ENCODE measurements at places on chromosomes 3 and 15. TPM values are rescaled to one million over a fixed set of nuclear protein-coding genes. Genes with fewer than 3 reads are reported as not detected.
A peak's percentile ranks its signal among the peaks of the same experiment; 100 is the strongest.

- no peak overlapping the region for H3K27ac ChIP-seq
- no peak overlapping the region for H3K4me3 ChIP-seq
- H3K27me3 ChIP-seq = peaks cover 47% of the 10 kb centered on the region
- no peak for DNase-seq
Measured at GRCh38 chr15:62360332-62361097, 195.4 kb upstream of the C2CD4B start.

DNA sequence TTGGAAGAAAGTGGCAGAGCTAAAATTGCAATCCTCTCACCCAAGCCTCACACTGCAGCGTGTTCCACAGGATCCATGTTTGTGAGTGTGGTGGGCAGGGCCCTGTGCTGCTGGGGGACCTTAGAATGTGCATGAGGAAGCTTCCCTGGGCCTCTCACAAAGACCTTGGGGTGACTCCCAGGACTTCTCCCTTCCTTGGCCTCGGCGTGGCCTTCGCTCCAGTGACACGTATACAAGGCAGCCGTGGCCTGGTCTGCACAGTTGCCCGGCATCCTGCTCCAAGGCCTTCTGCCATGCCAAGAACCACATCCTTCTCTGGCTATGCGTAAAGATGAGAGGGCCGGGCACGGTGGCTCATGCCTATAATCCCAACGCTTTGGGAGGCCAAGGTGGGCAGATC lies 196.4 kb downstream of the UACA start:
- H3K27ac ChIP-seq = no peak overlapping the region
- no peak overlapping the region for H3K4me3 ChIP-seq
- H3K4me1 ChIP-seq = peaks cover 13% of the 10 kb centered on the region
- no peaks in the 10 kb centered on the region for H3K36me3 ChIP-seq
- H3K27me3 ChIP-seq = no peaks in the 10 kb centered on the region
- no peak for DNase-seq

DNA sequence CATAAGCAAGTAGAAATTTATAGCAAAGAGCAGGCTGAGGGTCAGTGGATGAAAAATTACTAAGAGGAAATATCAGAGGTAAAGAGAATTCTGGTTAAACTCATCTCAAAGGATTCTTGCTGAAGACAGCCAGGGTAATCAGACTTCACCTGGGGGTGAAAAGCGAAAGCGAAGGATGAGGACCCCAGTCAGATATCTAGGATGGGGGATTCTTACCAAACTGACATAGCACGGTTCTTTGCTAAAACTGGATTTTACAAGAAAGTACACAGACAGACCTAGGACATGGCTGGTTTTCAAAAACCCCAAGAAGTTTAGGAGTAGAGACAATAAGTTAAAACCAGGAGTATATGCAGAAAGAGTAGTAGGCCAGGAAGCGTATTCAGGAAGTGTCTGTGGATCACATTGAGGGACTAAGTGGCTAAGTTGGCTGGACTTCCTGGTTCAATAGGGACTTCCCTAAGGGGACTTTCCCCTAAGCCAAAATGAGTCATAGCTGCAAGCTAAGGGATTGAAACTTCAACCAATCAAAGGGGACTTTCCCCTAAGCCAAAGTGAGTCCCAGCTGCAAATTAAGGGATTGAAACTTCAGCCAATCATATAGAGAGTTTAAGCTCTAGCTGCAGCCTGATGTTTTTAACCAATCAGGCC lies 2.4 kb upstream of the CFAP91 start:
- DNase-seq = peak; percentile 36
- peaks cover 9% of the 10 kb centered on the region for H3K27me3 ChIP-seq
- peaks cover 34% of the 10 kb centered on the region for H3K4me1 ChIP-seq
- peak overlapping the region; percentile 95 for H3K27ac ChIP-seq
- peaks cover 13% of the 10 kb centered on the region for H3K36me3 ChIP-seq
- H3K4me3 ChIP-seq = peak overlapping the region; percentile 22

- no peak for DNase-seq
- H3K4me1 ChIP-seq = peaks cover 70% of the 10 kb centered on the region
- peaks cover 28% of the 10 kb centered on the region for H3K36me3 ChIP-seq
Measured at GRCh38 chr3:50592568-50592967, 19.0 kb downstream of the CISH start.

DNA sequence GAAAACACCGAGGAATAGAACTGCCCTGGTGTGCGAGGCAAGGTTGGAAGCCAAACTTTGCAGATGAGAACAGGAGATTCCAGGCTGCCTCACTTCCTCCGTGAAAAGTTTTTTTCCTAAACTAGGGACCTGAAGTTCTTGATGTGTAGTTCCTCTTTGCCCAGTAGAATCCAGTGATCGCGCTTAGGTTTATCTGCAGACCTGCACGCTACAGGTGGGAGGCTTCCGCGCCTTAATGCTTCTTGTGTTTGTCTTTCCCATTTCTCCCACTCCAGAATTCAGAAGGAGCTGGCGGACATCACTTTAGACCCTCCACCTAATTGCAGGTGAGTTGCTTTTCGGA lies 5.4 kb downstream of the UBE2E1 start:
- DNase-seq = no peak
- H3K4me1 ChIP-seq = peaks cover 62% of the 10 kb centered on the region
- H3K4me3 ChIP-seq = peak overlapping the region; percentile 87

DNA sequence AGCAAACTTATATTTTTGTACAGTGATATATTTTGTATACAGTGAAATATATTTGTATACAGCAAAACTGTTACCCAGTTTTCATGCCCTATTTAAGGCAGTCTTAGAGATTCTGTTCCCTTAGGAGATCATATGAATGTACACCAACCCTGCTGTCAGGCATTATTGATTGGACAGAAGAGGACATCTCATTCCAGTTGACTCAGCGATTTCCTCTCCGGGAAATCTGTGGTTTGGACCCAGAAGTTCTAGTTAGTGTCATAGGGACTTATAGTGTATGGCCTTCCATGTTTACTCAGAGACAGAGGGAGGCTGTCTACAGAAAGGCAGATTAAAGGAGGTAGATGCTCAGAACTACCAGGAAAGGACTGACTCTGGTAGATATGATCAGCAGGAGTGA lies 318.8 kb upstream of the KCNMB2 start:
- H3K4me3 ChIP-seq = no peak overlapping the region
- no peaks in the 10 kb centered on the region for H3K36me3 ChIP-seq
- DNase-seq = no peak
- no peaks in the 10 kb centered on the region for H3K27me3 ChIP-seq
- no peak overlapping the region for H3K27ac ChIP-seq

DNA sequence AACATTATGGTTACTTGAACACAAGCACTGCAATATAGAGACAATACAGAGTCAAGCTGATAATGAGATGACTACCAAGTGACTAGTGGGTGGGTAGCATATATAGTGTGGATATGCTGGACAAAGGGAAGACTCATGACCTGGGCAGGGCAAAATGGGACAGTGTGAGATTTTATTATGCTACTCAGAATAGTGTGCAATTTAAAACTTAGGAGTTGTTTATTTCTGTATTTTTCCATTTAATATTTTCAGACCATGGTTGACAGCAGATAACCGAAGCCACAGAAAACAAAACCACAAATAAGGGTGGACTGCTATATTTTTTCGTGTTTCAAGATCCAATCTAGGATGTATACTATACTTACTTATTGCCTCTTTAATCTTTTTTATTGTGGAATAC lies 19.6 kb downstream of the GALK2 start:
- no peak for DNase-seq
- peaks cover 23% of the 10 kb centered on the region for H3K4me1 ChIP-seq
- H3K27ac ChIP-seq = no peak overlapping the region
- no peaks in the 10 kb centered on the region for H3K27me3 ChIP-seq

GRCh38 chr15:52785672-52786406 lies 4.3 kb downstream of the ONECUT1 start:
- no peak overlapping the region for H3K27ac ChIP-seq
- H3K36me3 ChIP-seq = no peaks in the 10 kb centered on the region
- H3K4me1 ChIP-seq = peaks cover 16% of the 10 kb centered on the region
- H3K4me3 ChIP-seq = no peak overlapping the region
- H3K27me3 ChIP-seq = peaks cover 93% of the 10 kb centered on the region
- no peak for DNase-seq

- DNase-seq = no peak
- H3K27me3 ChIP-seq = no peaks in the 10 kb centered on the region
- no peak overlapping the region for H3K4me3 ChIP-seq
- H3K36me3 ChIP-seq = peaks cover 2% of the 10 kb centered on the region
Measured at GRCh38 chr3:129690406-129690805, 83.9 kb upstream of the PLXND1 start.

- no peak overlapping the region for H3K27ac ChIP-seq
- peaks cover 25% of the 10 kb centered on the region for H3K4me1 ChIP-seq
- H3K4me3 ChIP-seq = no peak overlapping the region
- H3K36me3 ChIP-seq = no peaks in the 10 kb centered on the region
- H3K27me3 ChIP-seq = peaks cover 47% of the 10 kb centered on the region
Measured at GRCh38 chr15:78567531-78567930, 2.2 kb downstream of the CHRNA5 start.

GRCh38 chr3:63791974-63792373 lies 27.1 kb upstream of the C3orf49 start:
- no peak overlapping the region for H3K4me3 ChIP-seq
- H3K27me3 ChIP-seq = peaks cover 15% of the 10 kb centered on the region
- no peaks in the 10 kb centered on the region for H3K4me1 ChIP-seq
- DNase-seq = no peak

DNA sequence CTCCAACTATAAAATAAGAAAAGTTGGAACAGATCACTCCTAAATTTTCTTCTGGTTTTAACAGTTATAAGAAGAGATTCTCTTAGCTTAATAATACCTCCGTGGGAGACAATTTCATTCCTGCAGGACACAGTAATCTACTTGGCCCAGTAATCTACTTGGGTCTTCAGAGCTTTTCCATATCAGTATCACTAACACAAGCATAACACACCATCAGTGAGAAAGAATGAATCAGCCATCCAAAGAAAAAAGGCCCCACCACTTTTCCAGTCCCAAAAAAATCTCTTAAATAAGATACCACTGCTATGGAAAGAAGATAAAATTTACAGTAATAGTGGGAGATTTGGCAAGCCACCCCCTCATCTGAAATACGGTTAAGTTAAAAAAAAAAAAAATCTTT lies 20.2 kb downstream of the SIN3A start:
- H3K27ac ChIP-seq = no peak overlapping the region
- H3K4me3 ChIP-seq = no peak overlapping the region
- H3K27me3 ChIP-seq = no peaks in the 10 kb centered on the region
- H3K4me1 ChIP-seq = peaks cover 36% of the 10 kb centered on the region

- H3K36me3 ChIP-seq = peaks cover 13% of the 10 kb centered on the region
- no peak overlapping the region for H3K4me3 ChIP-seq
- no peaks in the 10 kb centered on the region for H3K27me3 ChIP-seq
- no peak for DNase-seq
- no peak overlapping the region for H3K27ac ChIP-seq
Measured at GRCh38 chr3:156923349-156923748, 97.2 kb downstream of the LEKR1 start.

DNA sequence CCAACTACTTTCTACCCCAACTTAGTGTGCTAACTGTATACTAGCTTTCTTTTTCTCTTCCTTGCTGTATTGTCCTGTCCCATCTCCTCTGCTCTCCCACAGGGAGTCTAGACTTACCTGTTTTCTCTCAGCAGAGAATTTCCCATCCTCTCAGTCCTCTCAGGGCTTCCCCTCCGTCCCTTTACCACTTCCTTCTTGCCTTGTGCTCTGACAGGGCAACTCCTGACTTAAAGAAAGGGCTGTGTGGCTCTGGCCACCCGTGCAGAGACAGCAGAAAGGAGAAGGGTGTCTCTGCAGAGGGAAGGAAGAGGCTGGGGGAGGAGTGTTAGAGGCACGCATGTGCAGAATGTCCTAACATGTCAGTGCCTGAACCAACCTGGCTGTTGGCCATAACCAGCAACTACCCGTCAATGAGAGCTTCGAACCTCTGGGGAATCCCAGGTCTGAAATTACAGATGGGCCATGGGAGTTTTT lies at the start of gene GCSAM:
Gene GCSAM, minus strand, starts transcription at position 274 of the 474 bp plus-strand sequence. Its CDS starts 128 bp downstream, at position 146.
- peaks cover 82% of the 10 kb centered on the region for H3K4me1 ChIP-seq
- DNase-seq = peak; percentile 68
- H3K27ac ChIP-seq = peak within 1 kb of the TSS; percentile 88

DNA sequence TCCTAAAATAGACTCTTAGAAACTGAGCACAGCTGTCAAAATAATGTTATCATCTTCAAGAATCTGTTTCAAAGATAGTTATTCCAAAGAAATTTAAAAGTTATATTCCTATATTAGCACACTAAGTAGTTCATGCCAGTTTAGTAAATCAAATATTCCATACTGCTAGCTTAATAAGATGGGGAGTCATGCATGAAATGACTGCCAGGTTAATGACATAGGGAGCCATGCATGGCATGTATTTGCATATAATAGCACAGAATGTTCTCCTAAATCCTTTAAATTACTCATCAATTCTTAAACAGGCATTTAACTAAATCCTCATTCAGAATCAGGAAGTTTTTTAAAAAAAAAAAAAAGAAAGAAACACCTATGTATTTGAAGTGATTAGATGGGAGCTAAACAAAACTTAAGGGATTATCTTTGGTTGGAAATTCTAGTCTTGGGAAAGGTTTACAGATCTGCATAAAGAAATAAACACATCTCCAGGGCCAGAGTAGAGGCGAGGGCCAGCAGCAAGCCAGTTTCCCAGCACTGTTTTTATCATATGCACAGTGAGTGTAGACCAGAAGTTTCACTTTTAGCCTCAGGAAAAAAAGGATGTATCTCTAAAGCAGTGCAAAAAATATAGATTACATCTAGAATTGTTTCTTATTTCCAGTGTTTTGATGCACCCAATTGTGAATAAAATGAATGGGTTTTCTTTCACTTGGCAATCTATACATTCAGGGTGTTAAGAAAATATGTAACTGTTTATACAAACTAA lies 366.4 kb upstream of the AGTR1 start:
- no peak overlapping the region for H3K27ac ChIP-seq
- H3K4me1 ChIP-seq = no peaks in the 10 kb centered on the region
- H3K4me3 ChIP-seq = no peak overlapping the region

DNA sequence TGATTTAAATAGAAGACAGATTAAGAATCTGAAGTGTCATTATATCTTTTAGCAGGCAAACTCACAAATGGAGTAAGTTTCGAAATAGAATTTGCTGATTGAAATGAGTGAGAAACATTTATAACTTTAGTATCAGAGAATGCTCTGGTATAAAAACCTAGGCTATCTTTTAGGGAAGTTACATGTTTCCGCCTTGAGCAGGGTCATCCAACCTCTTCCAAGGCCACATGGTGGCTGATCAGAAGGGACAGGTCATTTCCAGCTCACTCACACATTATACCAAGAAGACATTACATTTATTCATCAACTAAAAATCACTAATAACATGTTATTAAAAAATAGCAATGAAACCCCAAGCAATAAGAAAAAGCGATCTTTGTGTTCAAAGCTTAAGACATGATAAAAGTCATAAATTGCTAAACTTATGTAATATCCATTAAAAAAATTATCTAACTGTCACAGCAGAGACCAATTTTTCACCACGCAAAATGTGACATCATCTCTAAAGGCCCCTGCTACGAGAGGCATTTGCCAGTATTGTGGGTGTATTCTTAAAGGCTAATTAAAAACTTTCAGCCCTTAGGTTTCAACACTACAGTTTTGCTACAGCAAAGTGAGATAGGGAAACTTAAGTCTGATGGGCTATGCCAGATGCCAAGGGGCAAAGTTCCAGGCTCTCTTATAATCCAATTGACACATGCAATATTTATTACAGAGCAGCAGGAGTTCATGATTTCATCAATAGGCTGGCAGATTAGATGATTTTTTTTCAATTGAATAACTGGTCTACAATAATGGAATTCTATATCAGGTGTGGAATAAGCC lies 240.4 kb upstream of the TBL1XR1 start:
- no peaks in the 10 kb centered on the region for H3K36me3 ChIP-seq
- no peaks in the 10 kb centered on the region for H3K27me3 ChIP-seq
- no peak for DNase-seq
- no peaks in the 10 kb centered on the region for H3K4me1 ChIP-seq

IQCF5 gene
- total RNA-seq = not detected

ROPN1 gene
- not detected for total RNA-seq

GUCA1C gene
- not detected for total RNA-seq

CD96 gene
- total RNA-seq = 70.3 TPM

PTX3 gene
- total RNA-seq = 0.25 TPM

ACKR2 gene
- 2.8 TPM for total RNA-seq

ENTPD3 gene
- total RNA-seq = not detected

PGBD4 gene
- total RNA-seq = 2.8 TPM

SH2D7 gene
- not detected for total RNA-seq

FANCD2OS gene
- total RNA-seq = not detected

LXN gene
- 7.6 TPM for total RNA-seq

All from activated naive CD8-positive, alpha-beta T cell treated with anti-CD3 and anti-CD28 coated beads for 36 hours (primary cell).